Stimulated activated CD4-positive, alpha-beta T cell treated with anti-CD3 and anti-CD28 coated beads, Interleukin-1b, Interleukin-23, amount 100 ng/mL, for 24 hours (primary cell): ENCODE measurements at places on chromosomes 13 and 19.

DNA sequence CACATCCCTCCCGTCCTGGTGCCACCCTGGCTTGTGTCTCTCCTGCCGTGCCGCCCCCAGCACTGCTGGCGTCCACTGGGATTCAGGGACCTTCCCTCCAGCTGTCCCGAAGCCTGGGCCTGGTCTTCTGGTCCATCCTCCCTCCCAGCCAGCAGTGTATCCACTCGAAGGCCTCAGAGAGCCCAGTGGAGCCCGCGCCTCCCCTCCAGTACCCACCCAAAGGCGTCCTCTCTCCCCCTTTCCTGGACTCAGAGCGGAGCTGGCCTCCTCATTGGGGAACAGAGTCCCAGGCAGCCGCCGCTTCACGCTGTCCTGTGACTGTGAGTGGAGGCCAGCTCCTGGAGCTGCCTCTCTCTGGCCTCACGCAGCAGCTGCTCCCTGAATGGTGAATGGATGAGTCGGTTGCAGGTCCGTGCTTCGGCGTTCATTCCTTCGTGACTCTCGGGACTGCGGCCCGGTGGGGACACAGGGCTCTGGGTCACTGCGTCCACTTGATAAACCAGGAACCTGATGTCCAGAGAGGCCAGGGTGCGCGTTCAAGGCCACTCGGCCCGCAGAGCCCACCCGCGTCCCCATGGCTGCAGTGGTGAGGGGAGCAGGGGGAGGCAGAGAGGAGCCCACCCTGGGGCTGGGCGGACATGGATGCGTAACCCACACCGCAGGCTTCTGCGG is 12.1 kb downstream of the ONECUT3 start:
- no peak for DNase-seq

GRCh38 chr13:30805603-30806011 is 70.3 kb downstream of the ALOX5AP start:
- DNase-seq, result no peak

- DNase-seq, result no peak
These were observed 12.7 kb upstream of the HNRNPL start for GRCh38 chr19:38862321-38863059.

DNA sequence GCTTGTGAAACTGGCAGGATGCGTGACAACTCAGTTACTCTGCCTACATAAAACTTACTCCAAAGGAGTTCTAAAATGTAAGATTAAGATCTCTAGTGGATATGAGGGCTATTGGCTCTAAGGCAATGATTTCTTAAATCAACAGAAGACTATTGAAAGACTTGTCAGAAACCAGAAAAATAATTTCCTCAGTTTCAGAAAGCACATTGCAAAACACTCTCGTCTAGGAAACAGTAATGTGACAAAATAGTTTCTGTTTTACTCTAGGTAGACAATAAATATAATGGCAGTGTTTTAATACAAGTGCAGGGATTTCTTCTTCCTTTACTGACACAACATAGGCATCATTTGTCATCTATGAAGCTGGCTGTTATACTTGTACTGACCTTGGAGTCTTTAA is 230.1 kb downstream of the KCTD12 start:
- no peak for DNase-seq

DNA sequence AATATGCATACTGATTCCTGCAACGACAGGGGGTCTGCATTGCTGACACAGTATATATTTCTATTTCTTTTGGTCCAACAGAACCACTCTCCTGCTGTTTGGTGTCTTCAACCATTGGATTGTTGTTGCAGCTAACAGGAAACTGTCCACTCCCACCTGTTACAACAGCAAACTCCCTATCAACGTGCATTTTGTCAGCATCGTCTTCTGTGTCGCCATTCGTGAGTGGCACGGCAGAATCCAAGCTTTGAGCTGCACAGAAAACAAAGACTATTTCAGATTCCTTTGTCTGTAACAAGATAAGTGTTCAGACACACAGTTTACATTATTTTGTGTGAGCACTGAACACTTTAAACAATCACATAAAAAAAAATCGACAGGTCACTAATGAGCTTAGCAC is 31.3 kb downstream of the ANKRD10 start:
- DNase-seq, result no peak

GRCh38 chr19:5880604-5881078 is 10.3 kb upstream of the FUT5 start:
- no peak for DNase-seq
